ENCODE measurements at places on chromosomes 2 and 18. TPM values are rescaled to one million over a fixed set of nuclear protein-coding genes. Genes with fewer than 3 reads are reported as not detected.

The HOXD13 gene
- polyA plus RNA-seq: not detected

The BCL2 gene
- polyA plus RNA-seq: 0.23 TPM

The WNT6 gene
- not detected for polyA plus RNA-seq

The FECH gene
- 84.3 TPM for polyA plus RNA-seq

The GPR155 gene
- 0.04 TPM for polyA plus RNA-seq

The TRIM54 gene
- not detected for polyA plus RNA-seq

The ICA1L gene
- polyA plus RNA-seq: 0.86 TPM

The SKOR2 gene
- polyA plus RNA-seq: not detected

The GIGYF2 gene
- polyA plus RNA-seq: 34.9 TPM

The HRH4 gene
- not detected for polyA plus RNA-seq

The GPR45 gene
- not detected for polyA plus RNA-seq

The SMARCAL1 gene
- polyA plus RNA-seq: 16.3 TPM

The SNRNP27 gene
- 72.7 TPM for polyA plus RNA-seq

The XIRP2 gene
- polyA plus RNA-seq: 0.04 TPM

The TRPM8 gene
- not detected for polyA plus RNA-seq

The MEP1B gene
- not detected for polyA plus RNA-seq

The SCG2 gene
- polyA plus RNA-seq: 1.5 TPM

The HOXD12 gene
- polyA plus RNA-seq: not detected

The PARD3B gene
- polyA plus RNA-seq: 0.70 TPM

The TMEM169 gene
- polyA plus RNA-seq: not detected

The NR4A2 gene
- polyA plus RNA-seq: 3.2 TPM

The RUFY4 gene
- not detected for polyA plus RNA-seq

The ANKRD36 gene
- 15.4 TPM for polyA plus RNA-seq

The BCL11A gene
- not detected for polyA plus RNA-seq

The PLCL1 gene
- polyA plus RNA-seq: 5.1 TPM

The CYP27C1 gene
- polyA plus RNA-seq: not detected

The LIMS4 gene
- polyA plus RNA-seq: not detected

The INHBB gene
- polyA plus RNA-seq: not detected

The THSD7B gene
- not detected for polyA plus RNA-seq

The DOCK10 gene
- 0.08 TPM for polyA plus RNA-seq

The MXD1 gene
- polyA plus RNA-seq: 15.6 TPM

The BOK gene
- polyA plus RNA-seq: 2.3 TPM

Data from K562 (cell line).